ENCODE measurements at places on chromosomes 2 and 18.

- no peak for DNase-seq
Measured at GRCh38 chr2:72015266-72015665, 132.4 kb downstream of the CYP26B1 start.

DNA sequence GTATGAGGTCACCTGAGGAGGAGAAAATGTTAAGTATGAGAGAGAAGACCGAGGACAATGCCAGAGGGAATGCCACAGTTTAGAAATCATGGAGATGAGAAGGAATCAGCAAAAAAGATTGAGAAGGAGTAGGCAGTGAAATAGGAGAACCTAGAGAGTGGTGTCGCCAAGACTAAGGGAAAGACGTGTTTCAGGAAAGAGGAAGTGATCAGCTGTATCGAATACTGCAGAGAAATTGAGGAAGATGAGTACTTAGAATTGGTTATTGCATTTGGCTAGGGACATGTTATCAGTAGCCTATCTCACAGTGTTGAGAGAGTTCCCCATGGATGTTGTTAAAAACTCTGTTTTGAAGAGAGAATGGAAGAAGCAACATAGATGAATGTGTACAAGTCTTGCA is 112.3 kb downstream of the GALNT1 start:
- DNase-seq: peak; percentile 4

DNA sequence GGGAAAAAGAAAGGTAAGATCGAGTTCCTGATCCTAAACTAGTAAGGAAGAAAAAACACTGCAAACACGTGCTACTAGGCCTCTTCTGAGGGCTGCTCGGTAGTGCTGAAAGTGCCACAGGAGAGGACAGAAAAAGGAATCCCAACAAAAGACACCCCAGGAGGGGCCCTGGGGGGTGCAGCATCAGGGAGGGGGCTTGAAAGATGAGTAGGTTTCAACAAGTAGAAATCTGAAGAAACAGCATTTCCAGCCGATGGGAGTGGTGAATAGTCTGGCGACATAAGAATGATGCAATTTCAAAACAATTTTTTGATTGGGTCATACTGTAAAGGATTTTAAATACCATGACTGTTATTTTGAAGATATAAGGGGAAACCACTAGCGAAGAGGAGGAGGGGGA is 98.6 kb downstream of the NOL10 start:
- DNase-seq: peak; percentile 4

GRCh38 chr18:45688113-45688512 is 35.9 kb upstream of the SLC14A1 start:
- DNase-seq: no peak

- DNase-seq: no peak
Measured at GRCh38 chr18:70649683-70650082, 360.8 kb downstream of the SOCS6 start.

GRCh38 chr18:7987284-7987976 is 420.3 kb downstream of the PTPRM start:
- DNase-seq: no peak

DNA sequence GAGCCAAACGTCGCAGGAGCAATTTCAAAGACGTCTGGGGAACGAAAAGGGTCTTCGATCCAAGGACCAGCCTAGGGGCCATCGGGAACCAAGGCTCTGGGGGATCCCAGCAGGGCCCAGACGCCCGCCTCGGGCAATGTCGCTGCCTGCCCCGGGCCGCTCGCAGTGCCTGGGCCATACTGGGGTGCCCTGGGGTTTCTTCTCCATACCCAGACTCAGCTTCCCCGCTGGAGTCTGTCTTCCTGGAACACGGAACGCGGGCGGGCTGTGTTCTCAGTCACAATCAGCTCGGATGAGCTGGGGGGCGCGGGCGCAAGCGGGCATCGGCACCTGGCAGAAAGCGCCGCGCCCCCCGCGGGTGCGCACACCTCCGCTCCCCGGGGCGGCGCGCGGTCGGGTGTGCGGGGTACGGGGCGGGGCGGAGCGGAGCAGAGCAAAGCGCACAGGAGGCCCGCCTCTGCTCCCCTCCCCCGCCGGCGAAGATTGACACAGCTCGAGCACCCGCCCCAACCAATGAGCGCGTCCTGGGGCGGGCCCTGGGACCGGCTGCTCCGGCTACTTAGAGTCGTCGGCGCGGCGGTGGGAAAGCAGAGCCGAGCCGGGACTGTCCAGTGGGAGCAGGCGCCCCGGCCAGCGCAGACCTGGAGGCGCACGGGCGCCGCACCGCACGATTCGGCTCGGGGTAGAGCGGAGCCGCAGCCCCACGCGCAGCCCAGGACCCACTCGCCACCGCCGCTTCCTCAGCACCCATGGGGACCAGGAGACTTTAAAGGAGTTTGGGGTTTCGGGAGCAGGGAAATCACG is at the start of gene LRATD1:
TSS of gene LRATD1 (plus strand) at position 585 of the 804 bp plus-strand sequence. CDS start 1,263 bp downstream, outside the sequence.
- DNase-seq: no peak

GRCh38 chr2:85163675-85164074 is 30.5 kb downstream of the TCF7L1 start:
- DNase-seq: no peak

- DNase-seq: no peak
Measured at GRCh38 chr2:119371111-119371510, 4.3 kb downstream of the DBI start.

- DNase-seq: peak; percentile 39
Measured at GRCh38 chr18:12449051-12449785, 41.5 kb downstream of the PRELID3A start.

- no peak for DNase-seq
Measured at GRCh38 chr2:139357972-139358371, 577.8 kb upstream of the NXPH2 start.

- DNase-seq: no peak
Measured at GRCh38 chr2:17373741-17374140, 144.5 kb downstream of the RAD51AP2 start.

- no peak for DNase-seq
Measured at GRCh38 chr2:11499081-11499743, 33.3 kb upstream of the E2F6 start.

DNA sequence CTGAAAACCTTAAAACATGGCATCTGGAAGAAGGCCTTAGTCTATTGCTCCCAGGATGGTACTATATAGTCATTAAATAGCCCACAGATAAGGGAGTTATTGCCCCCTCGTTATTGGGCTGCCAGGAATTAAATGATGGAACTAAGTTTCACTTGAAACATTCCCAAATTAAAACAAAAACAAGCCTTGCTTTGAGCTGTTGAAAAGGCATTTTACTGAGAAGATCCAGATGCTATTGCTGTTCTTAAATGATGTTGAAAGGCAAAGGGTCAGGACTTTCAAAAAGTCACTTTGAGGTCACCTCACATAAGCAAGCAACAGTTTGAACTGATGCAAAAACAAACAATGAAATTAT is 2.0 kb upstream of the AMMECR1L start:
- no peak for DNase-seq

GRCh38 chr2:9230881-9231280 is 24.3 kb downstream of the ASAP2 start:
- DNase-seq: peak; percentile 58

DNA sequence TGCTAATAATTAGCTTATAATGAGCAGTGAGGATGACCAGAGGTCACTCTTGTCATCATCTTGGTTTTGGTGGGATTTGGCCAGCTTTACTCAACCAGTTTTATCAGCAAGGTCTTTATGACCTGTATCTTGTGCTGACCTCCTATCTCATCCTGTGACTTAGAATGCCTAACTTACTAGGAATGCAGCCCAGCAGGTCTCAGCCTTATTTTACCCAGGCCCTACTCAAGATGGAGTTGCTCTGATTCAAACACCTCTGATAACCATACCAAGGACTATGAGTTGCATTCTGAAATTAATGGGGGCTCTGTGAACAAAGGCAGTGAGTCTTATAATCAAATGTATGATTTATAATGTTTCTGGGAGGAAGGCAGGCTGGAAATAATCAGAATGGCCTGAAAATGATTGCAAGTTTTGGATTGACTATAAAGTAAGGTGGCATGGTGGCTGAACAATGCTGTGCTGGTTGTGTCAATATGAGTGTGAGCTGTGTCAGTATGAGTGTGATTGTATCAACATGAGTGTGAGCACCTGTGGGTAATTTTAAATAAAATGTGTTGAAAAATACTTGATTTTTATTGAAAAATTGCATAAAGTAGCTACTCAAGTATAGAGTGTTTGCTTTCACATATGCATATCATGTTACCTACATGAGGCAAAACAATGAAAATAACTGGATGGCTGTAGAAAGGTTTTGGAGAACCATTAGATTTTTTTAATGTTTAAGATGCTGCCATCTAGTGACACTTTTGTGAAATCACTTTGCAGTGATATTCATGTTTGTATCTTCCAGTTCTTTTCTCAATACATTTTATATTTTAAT is 103.0 kb downstream of the KYNU start:
- no peak for DNase-seq

GRCh38 chr2:225841314-225841713 is 441.8 kb downstream of the NYAP2 start:
- DNase-seq: no peak

All from suppressor macrophage treated with lipopolysaccharide for 4 hours (primary cell).